ENCODE measurements at places on chromosomes 2 and 18. TPM values are rescaled to one million over a fixed set of nuclear protein-coding genes. Genes with fewer than 3 reads are reported as not detected.

GRCh38 chr2:207163053-207163755, 2.5 kb downstream of the KLF7 start:
- DNase-seq = peak; percentile 81

- DNase-seq = no peak
These were observed 94.1 kb downstream of the UBE2E3 start for GRCh38 chr2:181074457-181074856.

DNA sequence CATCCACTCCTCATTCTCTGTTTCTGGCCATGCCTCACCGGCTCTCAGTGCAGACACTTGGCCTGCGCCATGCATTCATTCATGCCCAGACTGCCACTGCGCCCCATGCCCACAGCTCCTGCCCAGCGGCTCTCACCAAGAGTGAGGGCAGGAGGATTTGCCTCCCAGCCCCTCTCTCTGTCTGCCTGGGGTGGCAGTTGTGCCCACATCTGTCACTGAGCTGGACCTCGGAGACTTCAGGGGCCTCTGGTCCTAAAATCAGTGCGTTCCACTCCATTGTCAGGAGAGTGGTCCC, 75.1 kb downstream of the CIB4 start:
- DNase-seq = no peak

- DNase-seq = no peak
These were observed 137.1 kb downstream of the MCFD2 start for GRCh38 chr2:46778511-46778910.

GRCh38 chr18:48896875-48897511, 53.8 kb downstream of the SMAD7 start:
- DNase-seq = peak; percentile 50

DNA sequence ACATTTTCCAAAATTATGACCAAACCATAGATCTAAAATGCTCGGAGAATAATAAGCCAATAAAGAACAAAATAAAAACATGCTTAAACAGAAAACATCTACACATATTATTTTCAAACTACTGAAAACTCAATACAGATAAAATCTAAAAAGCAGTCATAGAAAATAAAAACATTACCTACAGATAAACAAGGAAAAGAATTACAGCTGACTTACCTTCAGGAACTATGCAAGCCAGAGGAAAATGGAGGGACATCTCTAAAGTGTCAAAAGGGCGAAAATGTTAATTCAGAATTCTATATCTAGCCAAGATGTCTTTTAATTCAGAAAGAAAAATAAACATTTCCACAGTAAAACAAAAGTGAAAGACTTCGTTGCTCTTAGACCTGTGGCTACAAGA, 112.9 kb upstream of the GYPC start:
- DNase-seq = no peak

MYO5B gene
- total RNA-seq = 3.1 TPM

Measured in Daoy (cell line).